Activated CD4-positive, alpha-beta T cell treated with anti-CD3 and anti-CD28 coated beads, Interleukin-10, Interleukin-2, amounts not matched to agents 100 ng/mL and 50 ng/mL, durations not matched to agents 16 hours and 8 hours (primary cell): ENCODE measurements at places on chromosomes 1 and 21.
A peak's percentile ranks its signal among the peaks of the same experiment; 100 is the strongest.

GRCh38 chr21:28410256-28410655 lies 582.4 kb downstream of the LTN1 start:
- no peak for DNase-seq

DNA sequence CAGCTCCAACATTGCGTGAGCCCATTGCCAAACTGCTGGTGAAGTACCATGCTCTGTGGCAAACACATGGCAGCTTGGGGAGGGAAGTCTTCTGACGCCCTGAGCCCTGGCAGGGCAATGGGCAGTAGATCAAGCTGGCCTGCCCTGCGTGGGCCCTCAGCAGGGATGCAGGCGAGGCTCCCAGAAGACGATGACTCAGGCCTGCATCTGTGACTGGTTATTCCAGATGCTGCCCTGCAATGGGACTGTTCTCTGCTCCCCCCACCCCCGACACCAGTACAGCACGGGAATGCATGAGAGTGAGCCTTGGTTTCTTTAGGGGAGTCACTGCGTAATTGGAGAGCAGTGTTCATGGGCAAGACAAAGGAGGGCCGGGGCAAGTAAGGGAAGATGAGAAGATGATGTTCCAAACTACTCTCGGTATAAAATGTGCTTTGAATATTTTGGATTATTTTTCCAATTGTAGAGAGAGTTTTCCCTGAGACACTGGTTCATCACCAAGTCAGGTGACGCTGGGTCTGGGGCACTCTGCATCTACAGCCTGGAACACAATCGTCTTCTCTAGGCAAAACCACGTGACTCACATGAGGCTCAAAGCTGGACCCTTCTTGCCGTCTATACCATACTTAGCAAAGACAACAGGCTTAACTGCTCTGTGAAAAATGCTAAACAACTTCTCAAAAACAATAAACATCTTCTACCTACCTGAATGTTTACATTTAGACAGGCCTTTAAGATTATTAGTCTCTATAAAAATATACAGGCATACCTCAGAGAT lies 9.0 kb upstream of the C1orf198 start:
- no peak for DNase-seq

DNA sequence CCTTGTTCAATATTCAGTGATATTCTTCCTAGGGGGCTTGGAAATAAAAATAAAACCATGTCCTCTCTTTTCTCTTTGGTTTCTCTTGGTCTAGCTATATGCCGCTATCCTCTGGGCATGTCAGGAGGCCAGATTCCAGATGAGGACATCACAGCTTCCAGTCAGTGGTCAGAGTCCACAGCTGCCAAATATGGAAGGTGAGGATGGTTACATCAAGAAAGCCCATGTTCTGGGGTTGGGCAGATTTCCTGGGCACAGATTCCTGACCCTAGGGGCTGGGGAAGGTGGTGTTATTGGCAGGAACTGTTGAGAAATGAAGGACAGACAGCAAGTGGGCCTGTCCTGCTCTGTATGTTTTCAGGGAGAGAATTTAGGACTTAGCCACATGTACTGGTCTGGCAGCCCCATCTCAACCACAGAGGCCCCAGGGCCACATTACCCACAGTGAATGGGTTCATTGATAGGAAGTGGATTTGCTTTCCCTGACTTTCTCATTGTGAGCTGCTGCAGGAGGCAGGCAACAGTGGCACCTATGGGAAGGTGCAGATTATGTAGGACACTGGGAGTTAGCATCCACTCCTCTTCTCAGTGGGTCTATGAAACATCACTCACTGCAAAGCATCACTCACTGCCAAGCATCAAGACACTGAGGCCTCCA lies 37.4 kb upstream of the HSD17B7 start:
- DNase-seq, result no peak

DNA sequence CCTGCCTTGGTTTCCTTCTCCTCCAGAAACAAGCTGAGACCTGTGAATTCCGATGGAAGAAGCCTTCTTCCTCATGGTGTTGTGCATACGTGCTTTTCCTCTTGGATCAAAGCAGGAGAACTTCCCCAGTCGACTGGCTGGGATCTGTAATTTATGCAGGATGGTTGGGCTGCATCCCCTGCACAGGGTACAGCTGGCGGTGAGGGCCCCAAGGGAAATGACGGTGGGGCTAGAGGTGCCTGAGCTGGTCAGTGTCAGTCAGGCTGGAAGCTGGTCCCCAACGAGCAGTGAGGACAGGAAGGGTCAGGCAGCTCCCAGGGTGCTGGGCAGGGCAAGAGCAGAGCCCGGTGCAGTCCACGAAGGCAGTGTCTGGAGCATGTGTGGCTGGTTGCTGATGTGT lies 106.7 kb downstream of the CNIH3 start:
- DNase-seq, result no peak

- no peak for DNase-seq
Measured at GRCh38 chr21:42279341-42279871, 35.8 kb downstream of the TFF3 start.

DNA sequence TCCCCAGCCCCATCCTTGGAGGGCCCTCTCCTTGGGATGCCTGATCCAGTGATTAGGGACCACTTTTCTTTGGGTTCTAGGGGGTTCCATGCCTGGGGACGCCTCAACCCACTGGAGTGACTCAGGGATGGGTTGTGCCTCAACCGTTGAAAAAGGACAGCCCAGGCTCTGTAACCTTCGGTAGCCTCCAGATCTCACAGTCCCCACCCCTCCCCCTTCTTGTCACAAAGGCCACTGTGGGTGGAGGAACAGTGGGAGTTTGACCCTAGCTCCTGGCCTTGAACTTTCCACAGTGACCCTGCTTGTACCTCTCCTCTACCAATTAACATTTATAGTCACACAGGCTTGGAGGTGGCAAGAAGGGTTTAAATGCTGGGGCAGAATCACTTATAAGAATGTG lies 2.6 kb upstream of the RORC start:
- no peak for DNase-seq

DNA sequence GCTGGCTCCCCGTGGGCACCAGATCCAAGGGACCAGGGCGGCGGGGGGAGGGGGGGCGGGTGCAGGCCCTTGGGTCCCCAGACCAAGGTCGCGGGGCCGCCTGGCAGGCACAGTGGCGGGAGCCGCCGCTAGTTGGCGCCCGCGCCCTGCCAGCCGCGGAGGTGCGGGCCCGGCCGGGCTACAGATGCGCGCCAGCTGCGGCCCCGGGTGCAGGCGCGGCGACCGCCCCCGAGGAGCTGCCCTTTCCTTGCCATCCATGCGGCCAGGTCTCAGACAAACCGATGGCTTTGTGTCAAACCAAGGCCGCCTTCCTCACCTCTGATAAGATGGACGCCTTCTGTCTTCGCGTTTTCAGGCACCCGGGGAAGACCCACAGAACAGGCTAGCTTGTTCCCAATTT lies 2.2 kb upstream of the RUNX3 start:
- DNase-seq, result peak; percentile 82

GRCh38 chr1:14780271-14780670 lies 181.8 kb downstream of the KAZN start:
- no peak for DNase-seq

- DNase-seq, result no peak
Measured at GRCh38 chr1:33507661-33508060, 35.2 kb downstream of the ZSCAN20 start.

- no peak for DNase-seq
Measured at GRCh38 chr1:58432851-58433668, 113.5 kb downstream of the OMA1 start.

DNA sequence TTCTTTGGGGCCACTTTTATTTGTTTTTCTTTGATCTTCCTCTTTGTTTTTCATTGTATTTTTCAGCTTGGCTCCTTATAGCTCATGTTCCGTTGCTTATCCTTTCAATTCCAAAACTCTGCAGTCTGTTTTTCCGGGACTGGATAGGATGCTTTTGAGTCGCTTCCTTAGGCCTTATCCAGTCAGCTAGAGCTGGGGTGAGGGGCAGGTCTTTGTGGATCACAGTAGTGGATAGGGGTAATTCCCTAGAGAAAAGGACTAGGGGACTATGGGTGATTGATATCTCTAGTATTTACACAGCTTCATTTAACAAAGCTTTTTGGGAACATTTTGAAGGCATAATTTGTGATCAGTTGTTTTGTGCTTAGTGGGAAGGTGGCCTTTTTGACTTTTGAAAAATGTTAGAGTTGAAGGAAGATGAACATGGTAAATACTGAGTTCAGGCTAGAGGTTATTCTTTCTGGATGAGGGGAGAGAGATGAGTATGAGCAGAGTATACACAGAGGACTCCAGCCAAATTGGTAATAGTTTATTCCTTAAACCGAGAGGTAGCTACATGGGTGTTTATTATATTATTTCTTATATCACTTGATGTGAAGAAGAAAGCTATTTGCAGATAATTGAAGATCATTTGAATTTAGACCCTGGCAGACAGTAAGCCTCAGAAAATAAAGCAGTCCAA lies 22.5 kb downstream of the CEP350 start:
- no peak for DNase-seq

GRCh38 chr1:103180660-103181059 lies 72.3 kb upstream of the COL11A1 start:
- no peak for DNase-seq

DNA sequence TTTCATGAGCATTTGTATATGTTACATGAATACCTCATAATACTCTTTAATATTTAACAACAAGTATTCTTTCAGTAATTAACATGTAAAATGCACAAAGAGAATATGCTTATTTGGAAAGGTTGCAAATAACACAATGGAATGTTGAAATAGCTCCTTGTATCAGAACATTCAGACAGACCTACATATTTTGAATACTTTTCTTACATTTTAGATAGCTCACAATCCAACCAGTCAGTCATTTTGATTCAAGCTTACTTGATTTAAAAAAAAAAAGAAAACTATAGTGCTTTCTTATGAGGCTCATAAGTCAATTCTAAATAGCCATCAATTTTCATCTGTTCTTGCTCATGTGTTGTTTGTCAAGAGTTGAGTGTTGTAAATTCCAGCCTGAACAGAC lies 518.8 kb downstream of the ADGRL2 start:
- DNase-seq, result no peak

DNA sequence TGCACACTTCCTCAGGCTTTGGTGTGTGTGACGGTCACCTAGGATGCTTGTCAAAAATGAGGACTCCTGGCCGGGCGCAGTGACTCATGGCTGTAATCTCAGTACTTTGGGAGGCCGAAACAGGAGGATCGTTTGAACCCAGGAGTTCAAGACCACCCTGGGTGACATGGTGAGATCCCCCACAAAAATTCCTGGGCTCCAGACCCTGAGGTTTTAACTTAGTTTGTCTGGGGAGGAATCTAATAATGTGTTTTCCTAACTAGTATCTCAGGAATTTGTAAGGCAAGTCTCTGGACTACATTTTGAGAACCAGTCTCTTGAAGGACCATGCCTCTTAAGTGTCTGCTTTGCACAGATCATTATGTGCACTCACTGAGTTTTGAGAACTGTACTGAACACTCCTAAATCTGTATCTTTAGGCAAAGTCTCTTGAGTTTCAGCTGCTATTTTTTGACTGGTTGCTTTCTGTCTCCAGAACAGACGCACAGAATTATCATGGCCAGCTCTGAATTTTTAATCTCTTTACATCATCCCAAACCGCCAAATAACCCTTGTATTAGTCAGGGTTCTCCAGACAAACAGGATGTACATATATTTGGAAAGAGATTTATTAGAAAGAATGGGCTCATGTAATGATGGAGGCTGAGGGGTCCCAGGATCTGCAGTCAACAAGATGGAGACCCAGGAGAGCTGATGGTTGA lies 45.5 kb upstream of the VANGL1 start:
- DNase-seq, result no peak

DNA sequence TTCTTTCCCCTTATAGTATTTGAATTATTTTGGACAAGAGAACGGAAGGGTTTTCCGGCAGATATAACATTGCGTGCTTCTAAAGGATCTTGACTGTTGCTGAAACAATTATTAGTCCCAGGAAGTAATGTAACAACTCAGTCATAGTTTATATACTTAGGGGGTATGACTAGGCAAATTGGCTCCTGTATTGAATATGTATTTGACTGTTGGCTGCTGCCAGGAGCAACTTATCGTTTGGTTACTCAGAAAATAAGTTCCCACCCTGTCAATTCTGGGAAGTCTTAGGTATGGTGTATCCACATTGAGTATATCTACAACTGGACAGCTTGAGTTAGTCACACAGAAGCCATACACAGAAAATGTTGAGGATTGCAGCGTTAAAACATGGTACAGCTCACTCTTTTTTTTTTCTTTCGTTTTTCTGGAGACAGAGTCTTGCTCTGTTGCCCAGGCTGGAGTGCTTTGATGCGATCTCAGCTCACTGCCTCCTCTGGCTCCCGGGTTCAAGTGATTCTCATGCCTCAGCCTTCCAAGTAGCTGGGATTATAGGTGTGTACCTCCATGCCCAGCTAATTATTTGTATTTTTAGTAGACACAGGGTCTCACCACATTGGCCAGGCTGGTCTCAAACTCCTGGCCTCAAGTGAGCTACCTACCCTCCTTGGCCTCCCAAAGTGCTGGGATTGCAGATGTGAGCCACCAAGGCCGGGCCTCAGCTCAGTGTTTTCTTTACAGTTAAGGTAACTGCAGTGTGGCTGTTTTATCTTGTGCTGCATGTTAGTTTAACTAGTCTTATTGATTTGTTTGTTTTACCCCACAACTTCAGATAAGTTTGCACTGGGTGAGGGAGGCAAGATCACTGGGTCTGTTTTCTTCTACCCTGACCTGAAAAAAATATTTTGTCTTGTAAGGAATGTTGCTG lies 10.2 kb downstream of the SMAP2 start:
- DNase-seq, result peak; percentile 89

- no peak for DNase-seq
Measured at GRCh38 chr21:41255190-41255589, 61.4 kb upstream of the FAM3B start.

GRCh38 chr1:154784924-154785531 lies 85.1 kb downstream of the KCNN3 start:
- DNase-seq, result peak; percentile 86

- no peak for DNase-seq
Measured at GRCh38 chr1:184387069-184387475, 243 bp downstream of the C1orf21 start.

- no peak for DNase-seq
Measured at GRCh38 chr1:179128520-179128919, 46.6 kb downstream of the TOR3A start.

GRCh38 chr1:59926381-59927123 lies at the start of gene CYP2J2:
Gene CYP2J2 (minus strand): TSS chr1:59926773. CDS start chr1:59926746, 27 bp downstream.
- peak; percentile 27 for DNase-seq

DNA sequence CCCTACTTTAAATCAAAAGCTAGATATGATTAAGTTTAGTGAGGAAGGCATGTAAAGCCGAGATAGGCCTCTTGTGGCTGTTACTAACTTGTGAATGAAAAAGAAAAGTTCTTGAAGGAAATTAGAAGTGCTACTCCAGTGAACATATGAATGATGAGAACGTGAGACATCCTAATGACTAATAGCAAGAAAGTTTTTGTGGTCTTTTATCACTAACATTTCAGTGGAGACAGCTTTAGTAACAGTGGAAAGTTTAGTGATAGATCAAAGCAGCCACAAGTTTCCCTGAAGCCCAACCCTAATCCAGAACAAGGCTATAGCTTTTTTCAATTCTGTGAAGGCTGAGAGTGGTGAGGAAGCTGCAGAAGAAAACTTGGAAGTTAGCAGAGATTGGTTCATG lies 73.6 kb upstream of the LRRC8B start:
- DNase-seq, result peak; percentile 86

GRCh38 chr21:39537571-39537970 lies 75.2 kb upstream of the B3GALT5 start:
- DNase-seq, result no peak
